Stimulated activated CD4-positive, alpha-beta T cell treated with anti-CD3 and anti-CD28 coated beads, Interleukin-1b, Interleukin-23, amount 100 ng/mL, for 24 hours (primary cell): ENCODE measurements at places on chromosomes 7 and 10.

DNA sequence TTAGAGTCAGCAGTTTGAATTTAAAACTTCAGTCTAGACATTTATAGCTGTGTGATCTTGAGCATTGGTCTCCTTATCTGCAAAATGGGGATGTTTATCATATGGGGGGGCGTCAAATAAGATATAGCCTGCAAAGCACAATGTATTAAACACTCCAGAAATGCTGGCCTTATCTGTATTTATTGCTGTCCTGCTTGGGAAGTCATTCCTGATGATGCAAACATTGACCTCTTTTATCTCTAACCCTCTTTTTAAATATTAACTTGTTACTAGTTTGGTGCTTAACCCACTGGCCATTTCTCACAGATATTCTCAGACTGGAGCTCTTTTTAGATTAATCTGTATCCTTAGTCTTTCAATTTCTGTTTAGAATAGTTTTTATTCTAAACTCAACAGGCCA lies 13.2 kb downstream of the MRPS33 start:
- no peak for DNase-seq

DNA sequence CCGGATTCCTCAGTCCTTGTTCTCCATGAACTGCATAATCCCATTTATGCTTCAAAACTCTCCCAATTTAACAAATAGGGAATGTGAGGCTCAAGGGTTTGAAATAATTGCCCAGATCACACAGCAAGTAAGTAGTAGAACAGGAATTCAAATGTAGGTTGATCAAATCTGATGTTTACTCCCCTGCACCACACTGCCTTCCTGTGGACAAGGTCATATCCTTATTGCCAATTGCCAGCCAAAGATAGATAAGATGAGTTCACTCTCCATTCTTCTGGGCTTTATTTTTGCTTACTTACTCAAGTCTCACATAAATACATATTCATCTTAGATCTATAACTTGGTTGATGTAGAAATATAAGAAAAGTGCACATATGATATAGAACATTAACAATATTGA lies 435.2 kb upstream of the ETV1 start:
- DNase-seq, result no peak

DNA sequence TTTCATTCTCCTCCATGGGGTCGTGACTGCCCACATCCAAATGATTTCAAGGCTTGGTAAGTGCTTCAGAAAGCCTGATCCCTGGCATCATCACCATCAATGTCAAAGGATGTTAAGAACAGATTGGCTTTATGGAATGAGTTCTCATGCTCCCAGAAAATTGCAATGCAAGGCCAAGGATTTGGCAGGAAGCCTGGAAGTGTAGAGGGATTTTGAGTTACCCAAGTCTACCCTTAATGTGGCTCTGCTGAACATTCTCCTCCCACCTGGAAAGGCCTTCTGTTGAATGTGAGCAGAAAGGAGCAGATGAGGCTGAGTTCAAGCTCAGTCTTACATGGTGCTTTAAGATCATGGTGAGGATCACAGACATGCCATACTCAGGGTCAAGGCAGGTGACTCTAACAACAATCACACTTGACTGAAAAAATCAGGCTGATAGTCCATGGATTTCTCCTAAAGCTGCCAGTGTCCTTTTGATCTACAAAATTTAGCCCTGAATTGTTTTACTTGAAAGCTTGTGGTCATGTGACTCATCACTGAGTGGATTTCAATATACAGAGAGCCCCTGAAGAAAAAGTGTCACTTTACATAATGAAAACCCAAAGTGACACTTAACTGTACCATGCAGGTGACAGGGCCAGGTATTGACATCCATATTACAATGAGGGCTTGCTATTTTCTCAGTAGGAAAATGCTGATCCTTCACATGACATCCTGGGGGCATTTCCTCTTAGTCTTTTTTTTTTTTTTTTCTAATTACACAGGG lies 111.1 kb upstream of the PDLIM1 start:
- DNase-seq, result no peak

GRCh38 chr7:40716052-40716451 lies 581.2 kb downstream of the SUGCT start:
- no peak for DNase-seq

GRCh38 chr7:47580175-47580706 lies 1.7 kb downstream of the TNS3 start:
- no peak for DNase-seq

DNA sequence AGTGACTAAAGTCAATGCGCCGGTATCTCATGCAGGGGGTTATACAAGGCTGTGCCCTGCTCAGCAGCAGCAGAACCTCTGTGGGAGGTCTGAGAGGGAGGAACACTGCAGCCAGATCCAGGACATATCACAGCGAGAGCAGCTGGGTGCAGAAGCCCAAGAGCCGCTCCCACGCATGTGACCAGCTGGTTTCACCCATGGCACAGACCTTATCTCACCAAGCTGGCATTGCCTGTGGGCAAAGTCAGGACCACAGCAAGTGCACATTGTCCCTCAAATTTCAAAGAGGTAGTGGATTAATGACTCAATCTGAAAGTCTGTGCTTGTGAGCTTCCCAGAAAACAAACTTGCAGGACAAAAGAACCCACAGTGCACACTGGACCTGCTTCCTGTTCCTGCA lies 31.6 kb upstream of the AKR1C1 start:
- no peak for DNase-seq

DNA sequence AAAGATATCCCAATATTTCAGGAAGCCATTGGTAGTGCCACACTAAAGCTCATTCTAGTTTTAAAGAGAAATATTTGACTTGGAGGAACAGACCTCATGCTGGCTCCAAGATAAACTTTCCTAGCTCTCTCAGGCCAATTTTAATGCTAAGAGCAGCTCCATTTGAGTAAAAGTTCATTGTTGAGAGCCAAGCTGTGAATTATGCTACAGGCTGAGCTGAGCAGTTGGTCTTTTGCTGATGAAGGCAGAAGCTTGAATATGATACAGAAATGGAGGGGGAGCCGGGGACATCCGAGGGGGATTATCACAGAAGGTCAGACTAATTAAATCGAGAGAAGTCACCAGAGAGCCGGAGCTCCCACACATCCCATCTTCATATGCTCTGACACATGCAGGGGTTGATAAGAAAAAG lies 175.7 kb upstream of the AUTS2 start:
- no peak for DNase-seq

GRCh38 chr7:143493751-143494150 lies 16.1 kb downstream of the TAS2R41 start:
- no peak for DNase-seq

- no peak for DNase-seq
These were observed 134.3 kb downstream of the CUX1 start for GRCh38 chr7:101951757-101952156.

GRCh38 chr7:64611717-64612116 lies 48.8 kb upstream of the ZNF680 start:
- no peak for DNase-seq

- no peak for DNase-seq
These were observed 4.3 kb downstream of the KCNH2 start for GRCh38 chr7:150973571-150974451.

DNA sequence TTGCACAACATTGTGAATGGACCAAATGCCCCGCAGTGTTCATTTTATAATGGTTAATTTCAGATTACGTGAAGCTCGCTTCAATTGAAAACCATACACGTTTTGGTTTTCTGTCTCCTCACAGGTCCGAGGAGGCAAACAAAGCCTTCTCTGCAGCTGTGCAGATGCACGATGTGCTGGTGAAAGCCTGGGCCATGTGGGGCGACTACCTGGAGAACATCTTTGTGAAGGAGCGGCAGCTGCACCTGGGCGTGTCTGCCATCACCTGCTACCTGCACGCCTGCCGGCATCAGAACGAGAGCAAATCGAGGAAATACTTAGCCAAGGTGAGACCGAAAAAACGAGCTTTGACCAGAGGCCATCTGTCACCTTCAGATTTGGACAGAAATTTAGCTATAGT lies 110.3 kb downstream of the TRRAP start:
- DNase-seq, result no peak

GRCh38 chr10:8462565-8462964 lies 408.1 kb downstream of the GATA3 start:
- no peak for DNase-seq

GRCh38 chr7:22361795-22362194 lies 4.8 kb upstream of the RAPGEF5 start:
- no peak for DNase-seq

- no peak for DNase-seq
These were observed at the start of gene SGCE for GRCh38 chr7:94655848-94656657. Gene SGCE (minus strand): TSS chr7:94656133. CDS start chr7:94656098, 35 bp downstream.
